Suprapubic skin (tissue), 4 donors: ENCODE measurements at places on chromosomes 13 and 19. TPM values are rescaled to one million over a fixed set of nuclear protein-coding genes. Genes with fewer than 3 reads are reported as not detected.

DNA sequence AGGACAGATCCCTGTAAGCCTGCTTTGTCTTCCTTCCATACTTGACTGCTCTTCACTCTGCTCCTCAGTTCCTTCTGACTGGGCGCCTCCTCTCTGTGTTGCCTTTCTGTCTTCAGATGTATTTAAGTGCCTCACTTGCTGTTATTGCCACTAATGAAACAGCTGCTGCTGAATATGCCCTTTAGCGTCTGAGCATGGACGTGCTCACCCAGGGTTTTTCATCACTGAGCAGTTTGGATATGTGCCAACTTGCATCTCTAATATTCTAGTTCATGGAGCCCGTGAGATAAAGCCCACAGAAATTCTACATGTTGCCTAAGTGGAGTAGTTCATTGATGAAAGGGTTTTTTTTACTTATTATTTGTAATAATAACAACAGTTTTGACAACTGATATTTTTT is 198.2 kb downstream of the MYO16 start:
- DNase-seq: no peak
- H3K4me1 ChIP-seq: no peaks in the 10 kb centered on the region
- no peak overlapping the region for H3K4me3 ChIP-seq
- H3K36me3 ChIP-seq: no peaks in the 10 kb centered on the region
- no peaks in the 10 kb centered on the region for H3K27me3 ChIP-seq

- no peaks in the 10 kb centered on the region for H3K4me1 ChIP-seq
- DNase-seq: no peak
- H3K27me3 ChIP-seq: no peaks in the 10 kb centered on the region
- no peak overlapping the region for H3K27ac ChIP-seq
- H3K36me3 ChIP-seq: no peaks in the 10 kb centered on the region
Observed at GRCh38 chr13:109200556-109200955, 571.1 kb downstream of the MYO16 start.

DNA sequence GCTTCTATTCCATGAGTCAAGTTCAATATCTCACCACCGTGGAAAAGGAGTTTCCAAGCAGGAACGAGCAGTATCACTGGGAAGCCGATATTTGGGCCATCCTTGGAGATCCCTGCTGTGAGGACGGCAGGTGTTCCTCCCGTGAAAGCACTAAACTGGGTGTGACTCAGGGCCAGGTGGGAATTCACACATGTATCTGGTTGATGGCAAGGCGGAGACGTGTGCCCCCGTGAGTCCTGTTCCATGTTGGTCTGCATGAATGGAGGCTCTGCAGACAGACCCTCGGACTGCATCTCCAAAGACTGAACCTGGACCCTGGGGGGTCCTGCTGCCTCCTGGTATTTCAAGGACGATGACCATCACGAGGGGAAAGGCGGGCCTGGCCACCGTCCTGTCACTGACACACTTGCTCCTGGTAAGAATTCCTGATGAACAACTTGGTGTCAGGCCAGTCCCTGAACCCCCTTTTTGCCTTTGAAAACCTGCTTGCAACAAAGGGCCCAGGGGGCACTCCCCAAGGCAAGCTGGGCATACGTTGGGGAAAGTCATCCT is 22.8 kb upstream of the GAS6 start:
- H3K27me3 ChIP-seq: no peaks in the 10 kb centered on the region
- H3K4me3 ChIP-seq: no peak overlapping the region
- no peak for DNase-seq
- H3K27ac ChIP-seq: no peak overlapping the region
- no peaks in the 10 kb centered on the region for H3K36me3 ChIP-seq

DNA sequence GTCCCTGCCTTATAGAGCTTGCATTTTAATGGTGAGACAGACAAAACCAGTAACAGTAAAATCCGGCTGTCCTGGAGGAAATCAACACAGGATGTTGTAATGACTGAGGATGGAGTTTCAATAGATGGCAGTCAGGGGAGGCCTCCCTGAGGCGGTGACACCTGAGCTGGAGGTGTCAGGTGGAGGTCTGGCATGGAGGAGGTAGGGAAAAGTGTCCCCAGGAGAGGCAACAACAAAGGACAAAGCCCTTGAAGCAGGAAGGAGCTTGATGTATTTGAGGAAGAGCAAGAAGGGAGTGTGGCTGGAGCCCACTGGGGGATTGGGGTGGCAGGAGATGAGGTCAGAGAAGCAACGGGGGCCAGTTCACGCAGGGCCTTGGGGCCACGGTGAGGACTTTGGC is 7.8 kb downstream of the GRIN2D start:
- no peak overlapping the region for H3K4me3 ChIP-seq
- DNase-seq: no peak
- no peaks in the 10 kb centered on the region for H3K36me3 ChIP-seq
- no peak overlapping the region for H3K27ac ChIP-seq

DNA sequence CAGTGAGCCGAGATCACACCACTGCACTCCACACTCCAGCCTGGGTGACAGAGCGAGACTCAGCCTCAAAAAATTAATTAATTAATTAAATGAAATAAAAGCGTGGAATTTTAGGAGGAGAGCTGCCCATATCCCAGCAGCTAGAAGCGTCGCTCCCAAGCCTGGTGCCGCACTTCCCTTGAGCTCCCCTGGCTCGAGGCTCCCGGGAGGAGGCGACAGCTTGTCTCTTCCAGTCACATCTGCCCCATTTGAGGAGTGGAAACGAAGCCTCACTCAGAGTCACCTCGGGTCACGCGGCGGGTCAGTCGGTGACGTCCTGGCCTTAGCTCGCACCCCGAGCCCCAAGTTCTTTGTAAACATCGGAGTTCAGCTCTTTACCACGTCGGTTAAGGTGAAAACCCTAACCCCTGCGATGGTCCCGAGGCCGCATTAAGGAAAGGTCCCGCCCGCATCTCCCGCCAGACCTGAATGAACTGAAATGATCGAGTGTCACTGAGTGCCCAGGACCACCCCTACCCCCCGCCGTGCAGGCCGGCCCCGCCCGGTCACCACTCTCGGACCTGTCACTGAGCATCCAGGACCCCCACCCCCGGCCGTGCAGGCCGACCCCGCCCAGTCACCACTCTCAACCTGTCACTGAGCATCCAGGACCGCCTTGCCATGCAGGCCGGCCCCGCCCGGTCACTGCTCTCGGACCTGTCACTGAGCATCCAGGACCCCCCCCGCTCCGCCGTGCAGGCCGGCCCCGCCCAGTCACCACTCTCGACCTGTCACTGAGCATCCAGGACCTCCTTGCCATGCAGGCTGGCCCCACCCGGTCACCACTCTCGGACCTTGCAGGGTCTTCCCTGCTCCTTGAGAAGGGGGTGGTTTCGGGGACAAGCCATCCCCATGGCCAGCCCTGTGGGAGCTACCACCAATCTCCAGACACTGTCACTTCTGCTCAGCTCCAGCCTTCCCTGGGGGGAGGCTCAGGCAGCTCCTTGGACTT is 176.9 kb downstream of the KDM4B start:
- DNase-seq: no peak
- H3K27ac ChIP-seq: no peak overlapping the region
- no peaks in the 10 kb centered on the region for H3K27me3 ChIP-seq
- peaks cover 29% of the 10 kb centered on the region for H3K4me1 ChIP-seq
- H3K4me3 ChIP-seq: no peak overlapping the region

DNA sequence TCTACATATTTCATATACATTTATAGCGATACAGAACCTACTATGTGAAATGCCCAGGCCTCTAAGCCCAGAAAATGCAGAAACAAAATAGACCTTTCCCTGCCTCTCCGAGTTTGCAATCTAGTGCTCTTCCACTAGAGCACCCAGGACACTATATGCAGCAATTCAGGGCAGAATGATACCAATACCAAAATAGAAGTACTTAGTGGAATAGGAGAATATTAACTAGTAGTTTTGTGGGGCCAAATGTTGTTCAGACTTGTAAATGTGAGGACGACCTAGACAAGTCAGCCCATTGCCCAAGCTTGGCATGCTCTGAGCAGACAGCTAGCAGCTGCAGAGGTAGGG is 35.8 kb upstream of the FLT1 start:
- peaks cover 24% of the 10 kb centered on the region for H3K4me1 ChIP-seq
- peak overlapping the region; percentile 48 for H3K27ac ChIP-seq
- H3K27me3 ChIP-seq: peaks cover 67% of the 10 kb centered on the region
- DNase-seq: no peak

EXOC3L2 gene
- 2.2 TPM for total RNA-seq

FAM83E gene
- 1.3 TPM for total RNA-seq

VSTM1 gene
- total RNA-seq: not detected

DHX34 gene
- 32.2 TPM for total RNA-seq
